ENCODE measurements at places on chromosomes 12 and 14.

- DNase-seq = no peak
These were observed 200.9 kb downstream of the APAF1 start for GRCh38 chr12:98845957-98846356.

- DNase-seq = no peak
These were observed 61.9 kb downstream of the SMUG1 start for GRCh38 chr12:54126696-54127537.

DNA sequence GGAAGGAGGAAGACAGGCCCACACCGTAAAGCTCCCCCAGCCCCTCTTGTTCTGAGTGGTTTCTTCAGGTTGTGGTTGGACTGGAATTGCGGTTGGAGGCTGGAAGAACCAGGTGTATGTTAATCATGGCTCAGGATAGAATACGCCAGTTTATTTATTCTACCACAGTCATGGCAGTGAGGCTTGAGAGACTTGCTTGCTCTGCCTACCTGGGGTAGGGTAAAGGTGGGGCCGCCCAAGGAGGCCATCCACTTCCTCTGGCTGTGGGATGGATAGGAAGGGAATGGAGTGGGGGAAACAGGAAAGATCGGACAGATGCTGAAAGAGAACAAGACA, 8.1 kb downstream of the SHMT2 start:
- DNase-seq = no peak

GRCh38 chr12:108000111-108000510, 129.0 kb upstream of the WSCD2 start:
- DNase-seq = no peak

DNA sequence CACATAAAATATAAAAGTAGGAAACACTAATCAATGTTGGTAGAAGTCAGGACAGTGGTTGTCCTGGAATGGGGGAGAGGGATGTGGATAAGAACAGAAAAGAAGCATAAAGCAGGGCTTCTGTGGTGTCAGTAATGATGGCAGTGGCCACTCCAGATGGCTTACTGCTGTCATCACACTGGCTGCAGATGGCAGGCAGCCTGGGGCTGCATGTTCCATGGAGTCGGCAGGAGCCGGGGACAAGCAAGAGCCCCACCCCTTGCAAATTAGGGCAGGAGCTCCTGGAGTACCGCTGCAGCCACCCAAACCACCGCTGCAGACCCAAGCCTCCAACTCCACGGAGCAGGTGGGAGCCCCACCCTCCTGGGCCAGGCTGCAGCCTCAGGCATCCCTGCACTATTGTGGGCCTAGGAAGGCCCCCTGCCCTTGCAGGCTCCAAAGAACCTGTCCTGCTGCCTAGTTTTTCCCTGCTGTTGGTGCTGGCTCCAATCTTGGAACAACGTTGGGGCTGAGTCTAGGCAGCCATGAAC, 28.8 kb upstream of the SLC5A8 start:
- no peak for DNase-seq

GRCh38 chr12:57840726-57841125, 5.8 kb downstream of the CTDSP2 start:
- no peak for DNase-seq

GRCh38 chr14:24984846-24985589, 64.9 kb downstream of the STXBP6 start:
- no peak for DNase-seq

GRCh38 chr12:65925626-65926025, 101.3 kb downstream of the HMGA2 start:
- no peak for DNase-seq

DNA sequence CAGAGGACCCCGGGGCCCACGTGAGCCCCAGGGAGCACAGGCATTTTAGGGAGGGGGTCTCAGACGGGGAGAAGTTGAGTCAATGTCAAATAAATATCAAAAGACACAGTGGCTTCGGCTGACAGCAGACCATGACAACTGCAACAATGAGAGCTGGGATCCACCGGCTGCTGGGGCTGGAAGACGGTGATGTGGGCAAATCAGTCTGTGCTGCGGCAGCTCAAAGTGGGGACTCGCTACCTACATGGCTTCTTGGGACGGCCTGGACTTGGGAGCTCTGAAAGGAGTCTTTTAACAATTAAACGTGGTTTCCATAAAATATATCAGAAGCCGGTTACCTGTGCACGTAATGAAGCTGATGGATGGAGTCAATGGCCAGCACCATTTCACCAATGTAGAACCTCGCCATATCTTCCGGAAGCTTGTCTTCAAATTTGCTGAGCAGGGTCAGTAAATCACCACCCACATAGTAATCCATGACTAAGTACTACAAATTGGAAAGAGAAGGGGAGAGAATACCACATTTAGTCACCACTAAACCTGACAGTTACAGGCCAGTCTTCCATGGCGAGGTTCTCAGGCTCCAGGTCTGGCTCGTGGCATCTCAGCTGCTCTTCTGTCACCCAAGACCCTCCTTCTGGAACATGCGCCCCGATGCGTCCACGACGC, 58.0 kb downstream of the CDC42BPB start:
- DNase-seq = no peak

Measured in activated naive CD4-positive, alpha-beta T cell treated with Interleukin-2 at 50 U/mL for 16 hours (primary cell).